ENCODE measurements at places on chromosomes 6 and 20.

DNA sequence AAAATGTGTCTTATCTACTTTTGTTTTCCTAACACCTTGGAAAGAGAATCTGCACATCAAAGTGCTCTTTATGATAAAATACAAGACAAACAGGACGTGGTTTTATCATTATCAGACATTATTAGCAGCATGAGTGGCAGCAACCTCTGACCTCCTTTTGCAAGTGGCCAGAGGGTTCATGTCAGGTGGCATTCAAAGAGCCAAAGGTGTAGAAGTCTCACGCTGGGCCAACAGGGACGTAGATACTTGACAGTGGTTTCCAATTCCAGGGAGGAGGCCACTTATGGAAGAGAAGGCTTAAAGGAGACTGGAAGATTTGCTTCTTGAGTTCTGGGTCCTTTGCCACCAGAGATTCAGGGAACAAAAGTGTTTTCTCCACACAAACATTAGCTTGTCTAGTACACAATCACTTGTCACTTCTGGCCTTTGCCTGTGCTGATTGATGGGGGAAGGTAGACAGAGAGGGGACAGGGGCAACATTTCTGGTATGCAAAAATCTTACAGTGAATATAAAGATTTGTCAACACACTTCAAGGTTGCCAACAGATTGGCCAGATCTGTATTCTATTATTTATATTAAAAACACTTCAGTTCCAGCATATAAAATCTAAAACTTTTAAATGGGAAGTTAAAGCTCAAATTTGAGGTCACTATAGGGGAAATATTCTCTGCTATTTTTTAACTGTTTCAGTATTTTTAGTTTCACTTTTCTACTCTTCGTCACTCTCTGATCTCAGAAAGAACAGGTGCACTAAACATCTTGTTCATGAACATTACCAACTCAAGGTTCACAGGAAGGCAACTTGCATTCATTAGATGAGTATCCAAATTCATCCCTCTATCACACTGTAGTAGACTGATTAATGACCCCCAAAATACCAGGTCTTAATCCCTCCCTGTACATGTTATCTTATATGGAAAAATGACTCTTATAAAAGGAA lies 52.1 kb upstream of the FBXO30 start:
- no peak for DNase-seq

GRCh38 chr20:3595541-3595940 lies 67.7 kb downstream of the GFRA4 start:
- no peak for DNase-seq

DNA sequence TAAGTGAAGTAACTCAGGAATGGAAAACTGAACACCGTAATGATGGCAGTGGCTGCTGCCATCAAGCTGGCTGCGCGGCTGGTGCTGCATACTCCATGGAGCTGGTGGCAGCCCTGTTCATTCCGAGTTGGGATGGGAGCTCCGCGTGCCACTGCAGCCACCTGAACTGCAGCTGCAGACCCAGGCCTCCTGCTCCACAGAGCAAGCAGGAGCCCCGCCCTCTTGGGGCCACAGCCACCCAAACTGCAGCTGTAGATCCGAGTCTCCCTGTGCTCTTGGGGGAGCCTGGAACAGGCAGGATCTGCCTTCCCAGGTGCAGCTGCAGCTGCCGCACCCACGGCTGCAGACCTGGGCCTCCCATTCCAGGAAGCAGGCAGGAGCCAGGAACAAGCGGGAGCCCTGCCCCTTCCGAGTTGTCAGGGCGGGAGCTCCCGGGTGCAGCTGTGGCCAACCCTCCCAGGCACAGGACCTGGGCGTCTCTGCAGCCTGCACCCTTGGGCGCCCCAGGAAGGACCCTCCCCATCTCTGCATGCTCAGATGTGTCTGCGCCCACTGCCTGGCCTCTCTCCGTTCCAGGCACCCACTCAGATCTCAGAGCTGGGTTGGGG lies 120.2 kb downstream of the GMPR start:
- no peak for DNase-seq

DNA sequence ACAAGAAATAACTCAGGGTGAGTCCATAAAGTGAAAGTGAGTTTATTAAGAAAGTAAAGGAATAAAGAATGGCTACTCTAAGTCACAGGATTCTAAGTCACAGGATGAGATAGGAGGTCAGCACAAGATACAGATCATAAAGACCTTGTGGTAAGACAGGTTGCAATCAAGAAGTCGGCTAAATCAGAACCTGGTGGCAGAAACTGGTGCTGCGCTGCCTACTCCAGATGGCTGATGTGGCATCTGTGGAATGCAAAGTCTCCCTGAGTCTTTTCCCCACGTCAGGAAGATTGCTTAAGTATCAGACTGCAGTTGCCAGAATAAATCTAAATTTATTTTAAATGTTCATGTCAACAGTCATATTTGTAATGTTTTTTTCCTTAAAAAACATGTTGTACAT lies 10.7 kb upstream of the KCNK15 start:
- DNase-seq, result no peak

GRCh38 chr6:143958839-143959399 lies 49.1 kb downstream of the PLAGL1 start:
- DNase-seq, result no peak

DNA sequence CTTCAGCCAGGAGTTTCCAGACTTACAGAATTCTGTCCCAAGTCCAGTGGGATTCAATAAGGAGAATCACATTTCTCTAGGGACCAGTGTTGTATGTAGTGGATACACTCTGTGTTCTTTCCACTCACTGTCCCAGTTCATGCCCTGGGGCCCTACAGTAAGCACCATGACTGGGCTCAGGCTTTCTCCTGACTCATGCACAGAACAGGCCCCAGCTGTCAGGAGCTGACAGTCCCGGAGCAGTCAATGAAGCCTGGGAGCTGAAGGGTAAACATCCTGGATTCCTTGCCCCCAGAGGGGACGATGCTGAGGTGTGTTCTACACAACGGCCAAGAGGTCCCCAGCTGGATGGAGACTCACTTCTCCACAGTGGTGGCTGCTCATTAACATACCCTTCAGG lies 40.2 kb upstream of the LRFN2 start:
- no peak for DNase-seq

Data from substantia nigra (tissue), 51 donors.